CD4-positive, alpha-beta memory T cell (primary cell): ENCODE measurements at places on chromosomes 3 and 15.

GRCh38 chr3:31571325-31571724 lies 38.6 kb downstream of the STT3B start:
- no peak for DNase-seq

GRCh38 chr3:39513791-39514369 lies 46.4 kb downstream of the MOBP start:
- no peak for DNase-seq

DNA sequence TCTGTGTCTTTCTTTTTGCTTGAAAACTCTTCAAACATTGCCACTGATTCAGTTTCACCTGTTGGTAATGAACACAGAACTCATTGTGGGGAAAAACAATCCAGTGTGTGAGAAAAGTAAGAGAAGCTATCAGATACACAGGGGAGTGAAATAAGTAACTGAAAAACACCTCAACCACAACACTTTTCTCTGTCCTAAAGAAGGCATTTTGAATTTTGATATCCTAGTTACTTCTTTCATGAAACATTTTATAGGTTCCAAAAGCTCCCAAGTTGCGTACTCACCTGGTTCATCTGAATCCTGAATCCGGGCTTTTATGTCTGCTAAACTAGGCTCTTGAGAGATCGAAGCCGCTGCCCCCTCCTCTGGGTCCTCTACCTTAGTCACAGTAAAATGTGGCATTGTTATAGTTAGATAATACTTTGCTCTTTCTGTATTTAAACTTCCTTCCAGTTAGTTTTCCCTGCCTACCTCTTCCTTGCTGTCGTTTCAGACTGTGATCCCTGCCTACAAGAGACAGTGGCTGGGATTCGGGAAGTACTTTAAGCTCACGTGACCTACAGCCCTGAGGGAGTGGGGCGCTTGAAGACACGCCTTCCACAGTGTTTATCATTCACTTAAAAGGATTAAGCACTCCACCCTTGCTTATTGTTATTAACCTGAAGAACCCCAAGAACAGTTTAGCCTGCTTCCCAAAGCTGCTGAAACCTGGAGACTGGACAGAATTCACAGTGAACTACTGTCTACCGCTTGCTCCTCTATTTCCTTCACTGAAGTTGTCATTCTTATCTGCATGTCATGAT lies 19.1 kb downstream of the SLC12A6 start:
- DNase-seq, result no peak

GRCh38 chr3:32758375-32758753 lies 59.4 kb upstream of the TRIM71 start:
- no peak for DNase-seq

DNA sequence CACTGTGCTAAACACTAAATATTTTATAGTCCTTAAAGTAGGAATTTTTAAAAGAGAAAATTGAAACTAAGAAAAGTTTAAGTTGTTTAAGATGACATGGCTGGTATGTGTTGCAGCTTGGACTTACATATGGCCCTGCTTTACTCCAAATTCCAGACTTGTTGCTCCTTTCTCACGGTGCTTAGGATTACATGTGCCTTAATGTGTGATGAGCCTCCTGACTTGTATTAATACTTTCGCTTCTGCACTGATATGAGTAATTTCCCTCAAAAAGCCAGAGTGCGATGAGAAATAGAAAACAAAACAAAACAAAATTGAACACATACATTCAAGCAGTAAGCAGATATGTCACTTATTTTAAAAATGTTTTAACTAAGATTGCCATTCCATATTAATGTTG lies 250.2 kb downstream of the VGLL3 start:
- no peak for DNase-seq

- DNase-seq, result peak; percentile 48
Observed at GRCh38 chr3:9769426-9770275, at the start of gene CAMK1. Gene CAMK1, minus strand, starts transcription at chr3:9769947. Its CDS starts 2,198 bp downstream, at chr3:9767749.

DNA sequence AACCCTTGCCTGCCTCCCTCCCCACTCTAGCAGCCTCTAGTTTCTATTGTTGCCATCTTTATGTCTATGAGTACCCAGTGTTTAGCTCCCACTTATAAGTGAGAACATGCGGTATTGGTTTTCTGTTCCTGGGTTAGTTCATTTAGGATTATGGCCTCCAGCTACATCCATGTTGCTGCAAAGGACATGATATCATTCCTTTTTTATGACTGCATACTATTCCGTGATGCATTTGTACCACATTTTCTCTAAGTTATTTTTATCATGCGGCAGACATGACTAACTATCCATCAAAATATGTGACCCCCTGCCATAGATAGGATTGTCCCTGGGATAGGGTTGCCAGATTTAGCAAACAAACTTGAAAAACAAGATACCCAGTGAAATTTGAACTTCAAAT lies 58.4 kb downstream of the NR1D2 start:
- DNase-seq, result no peak

DNA sequence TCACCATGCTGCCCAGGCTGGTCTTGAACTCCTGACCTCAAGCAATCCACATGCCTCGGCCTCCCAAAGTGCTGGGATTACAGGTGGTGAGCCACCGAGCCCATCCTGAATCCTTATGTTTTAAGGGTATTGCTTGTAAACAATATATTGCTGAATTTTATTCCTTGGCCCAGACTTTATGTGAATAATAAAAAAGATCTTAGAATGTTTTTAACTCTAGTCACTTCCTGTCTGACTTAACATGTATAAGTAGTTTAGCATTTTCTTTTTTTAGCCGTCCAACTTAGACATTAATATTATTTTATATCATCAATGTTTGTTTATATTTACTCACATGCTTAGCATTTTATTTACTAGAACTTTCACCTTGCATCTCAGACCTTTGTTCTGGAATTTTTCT lies 9.2 kb upstream of the EIF2B5 start:
- DNase-seq, result no peak

GRCh38 chr3:11078826-11079515 lies 75.3 kb upstream of the HRH1 start:
- no peak for DNase-seq

GRCh38 chr3:54125300-54125699 lies 2.9 kb downstream of the CACNA2D3 start:
- DNase-seq, result no peak

DNA sequence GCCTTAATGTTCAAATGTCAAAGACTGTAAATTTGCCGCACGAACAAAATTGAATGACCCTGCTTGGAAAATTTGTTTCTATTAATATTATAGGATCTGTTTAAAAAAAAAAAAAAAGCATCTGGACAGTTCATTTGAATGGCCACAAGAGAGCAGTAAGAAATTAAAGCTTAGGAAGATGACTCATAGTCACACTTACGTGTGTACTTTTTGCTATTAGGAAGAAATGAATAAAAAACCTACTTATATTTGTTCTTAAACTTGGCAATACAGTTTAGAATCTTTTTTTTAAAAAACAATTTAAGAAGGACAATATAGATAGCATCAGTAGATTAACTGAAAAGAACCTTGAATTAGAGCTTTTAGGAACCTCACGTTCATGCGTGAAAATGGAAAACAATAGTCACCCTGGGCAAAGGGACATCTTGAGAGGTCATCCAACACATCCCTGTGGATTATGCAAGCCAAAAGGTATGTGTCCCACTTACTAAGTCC lies 621.8 kb downstream of the MECOM start:
- DNase-seq, result no peak

DNA sequence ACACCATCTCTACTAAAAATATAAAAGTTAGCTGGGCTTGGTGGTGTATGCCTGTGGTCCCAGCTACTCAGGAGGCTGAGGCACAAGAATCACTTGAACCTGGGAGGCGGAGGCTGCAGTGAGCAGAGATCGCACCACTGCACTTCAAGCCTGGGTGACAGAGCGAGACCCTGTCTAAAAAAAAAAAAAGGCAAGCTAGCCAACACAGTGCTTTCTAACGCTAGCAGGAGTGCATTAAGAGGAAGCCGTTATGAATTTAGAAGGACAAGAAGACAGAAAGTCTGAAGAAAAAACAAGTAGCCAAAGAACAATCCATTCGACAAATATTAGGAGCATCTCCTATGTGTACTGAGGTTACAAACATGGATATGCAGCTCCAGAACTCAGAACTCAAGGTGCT lies 28.6 kb downstream of the BHLHE40 start:
- DNase-seq, result no peak

DNA sequence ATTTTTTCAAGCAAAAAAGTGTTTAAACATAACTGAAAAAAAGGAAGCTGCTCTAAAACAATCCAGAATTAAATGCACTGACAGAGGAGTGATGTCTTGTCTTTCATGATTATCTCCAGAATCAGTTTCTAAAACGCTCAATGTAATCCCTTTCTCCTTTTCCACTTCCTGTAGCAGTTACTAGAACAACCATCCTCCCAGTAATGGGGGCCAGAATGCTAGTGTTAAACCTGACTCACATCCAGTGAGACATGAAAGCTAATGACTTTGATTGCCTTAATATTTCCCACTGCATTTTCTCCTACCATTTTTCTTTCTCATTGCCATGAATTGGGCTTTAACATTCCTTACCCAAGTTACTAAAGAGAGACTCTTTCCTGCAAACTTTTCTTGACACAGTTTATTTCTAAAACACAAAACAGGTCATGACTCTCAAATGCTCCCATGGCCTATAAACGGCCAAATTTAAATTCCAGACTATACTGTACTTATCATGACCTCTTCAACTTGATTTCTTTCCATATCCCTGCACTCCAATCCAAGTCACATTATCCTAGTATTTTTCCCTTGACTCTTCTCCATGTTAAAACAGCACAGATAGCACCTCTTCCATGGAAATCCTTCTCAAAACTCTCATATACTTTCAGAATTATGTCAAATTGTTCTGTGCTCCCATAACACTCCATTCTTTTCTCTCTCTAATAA lies 341.4 kb downstream of the NAALADL2 start:
- DNase-seq, result no peak

DNA sequence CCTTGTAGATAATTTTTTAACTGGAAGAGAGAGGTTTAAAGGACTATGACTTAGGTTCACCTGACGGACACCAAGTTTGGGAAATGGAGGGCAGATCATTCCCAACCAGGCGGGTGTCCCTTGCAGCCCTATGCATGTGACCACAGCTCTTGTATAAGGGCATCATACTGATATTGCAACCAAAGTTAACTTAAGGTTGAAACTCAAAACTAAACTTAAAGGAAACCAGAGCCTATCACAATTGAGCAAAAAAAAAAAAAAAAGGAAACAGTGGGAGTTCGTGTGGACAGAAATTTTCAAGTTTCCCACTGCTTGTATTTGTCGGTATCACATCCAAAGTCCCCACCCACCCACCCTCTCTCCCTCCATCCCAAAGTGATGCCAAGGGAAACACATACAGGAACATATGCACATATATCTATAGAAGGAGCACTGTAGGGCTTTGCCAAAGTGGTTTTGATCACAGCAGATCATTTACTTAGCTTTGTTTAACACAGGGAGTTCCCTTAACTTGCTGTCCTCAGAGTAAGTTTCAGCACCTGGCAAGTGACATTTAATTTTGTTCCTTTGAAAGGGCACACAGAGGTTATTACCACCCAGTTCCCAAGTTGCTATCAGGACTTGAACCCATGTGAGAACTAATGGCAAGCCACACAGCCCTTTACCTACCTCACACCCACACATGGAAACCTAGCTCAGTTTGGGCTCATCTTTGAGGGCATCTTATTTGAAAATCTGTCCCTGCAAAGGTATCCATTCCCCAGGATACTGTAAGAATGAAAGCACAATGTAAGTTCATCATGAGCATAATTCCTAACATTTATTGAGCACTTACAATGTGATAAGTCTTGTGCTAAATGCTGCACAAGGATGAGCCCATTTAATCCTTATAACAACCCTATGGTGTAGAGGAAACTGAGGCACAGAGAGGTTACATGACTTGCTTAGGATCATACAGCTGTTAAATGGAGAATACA lies 204.5 kb upstream of the CMC1 start:
- DNase-seq, result no peak
